ENCODE measurements at places on chromosomes 13 and 19.

DNA sequence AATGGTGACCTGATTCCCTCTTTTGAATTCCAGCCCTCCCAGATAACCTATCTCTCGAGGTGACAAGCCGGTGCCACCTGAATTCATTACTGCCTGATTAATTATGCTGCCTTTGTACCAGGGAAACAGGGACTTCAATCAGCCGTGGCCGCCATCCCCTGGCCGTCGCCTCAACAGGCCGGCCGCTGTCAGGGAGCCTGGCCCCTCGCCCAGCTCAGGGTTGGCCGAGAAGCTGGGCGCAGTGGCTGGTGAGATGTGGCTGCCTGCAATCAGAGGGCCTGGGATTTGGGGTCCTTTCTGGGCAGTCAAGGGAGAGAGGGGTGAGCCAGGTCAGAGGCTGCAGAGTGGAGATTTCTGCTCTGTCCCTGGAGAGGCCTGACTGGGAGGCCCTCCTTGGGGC lies 91.2 kb downstream of the KCTD15 start:
- DNase-seq: no peak

- DNase-seq: no peak
These were observed 42.1 kb downstream of the LPAR6 start for GRCh38 chr13:48370815-48371214.

- no peak for DNase-seq
These were observed 222.1 kb downstream of the DNAJC15 start for GRCh38 chr13:43245374-43245964.

- no peak for DNase-seq
These were observed 83.6 kb downstream of the DCT start for GRCh38 chr13:94395860-94396259.

- no peak for DNase-seq
These were observed 21.3 kb upstream of the MTRF1 start for GRCh38 chr13:41284512-41285288.

DNA sequence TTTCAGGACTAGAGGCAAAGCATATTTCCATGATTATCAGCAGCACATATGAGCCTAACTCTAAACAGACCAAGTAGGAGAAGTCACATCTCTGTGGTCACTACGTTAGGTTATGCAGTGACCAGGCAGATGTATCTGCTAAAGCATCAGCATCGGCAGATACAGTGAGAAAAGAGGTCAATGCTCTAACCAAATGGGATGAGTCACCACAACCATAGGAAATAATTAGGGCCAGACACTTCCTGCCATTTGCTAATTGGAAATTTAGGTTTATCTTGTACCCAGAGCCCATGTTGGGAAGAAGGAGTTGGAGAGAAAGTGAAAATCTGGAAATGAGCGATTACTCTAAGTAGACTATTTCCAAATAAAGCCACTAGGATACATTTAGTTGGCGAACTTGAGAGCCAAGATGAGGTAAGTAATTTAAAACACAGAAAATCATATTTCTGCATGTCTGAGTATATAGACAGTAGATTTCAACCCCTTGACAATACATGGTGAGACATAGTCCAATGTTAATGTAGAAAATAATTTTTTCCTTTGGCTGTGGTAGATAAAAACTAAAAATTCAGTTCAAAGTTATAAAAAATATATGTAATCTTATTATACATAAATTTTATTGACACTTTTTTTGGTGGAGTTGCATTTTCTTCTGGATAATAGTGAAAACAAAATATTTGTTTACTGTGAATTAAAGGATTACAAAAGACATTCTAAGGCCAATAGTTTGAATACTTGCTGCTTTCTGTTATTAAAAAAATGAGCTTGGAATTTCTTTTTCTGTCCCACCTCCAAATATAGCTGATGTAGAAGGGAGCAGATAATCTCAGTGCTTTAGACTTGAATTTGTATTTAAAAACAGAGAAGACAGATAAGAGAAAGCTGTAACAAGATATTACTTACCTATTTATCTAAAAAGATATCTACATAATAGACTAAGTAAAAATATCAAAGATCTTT lies 104.4 kb upstream of the CSNK1A1L start:
- DNase-seq: no peak

GRCh38 chr19:10644260-10645007 lies 9.7 kb upstream of the ILF3 start:
- DNase-seq: peak; percentile 23

- DNase-seq: no peak
These were observed 9.1 kb upstream of the LILRB5 start for GRCh38 chr19:54266133-54266532.

- no peak for DNase-seq
These were observed 68.8 kb upstream of the TSHZ3 start for GRCh38 chr19:31418055-31418454.

DNA sequence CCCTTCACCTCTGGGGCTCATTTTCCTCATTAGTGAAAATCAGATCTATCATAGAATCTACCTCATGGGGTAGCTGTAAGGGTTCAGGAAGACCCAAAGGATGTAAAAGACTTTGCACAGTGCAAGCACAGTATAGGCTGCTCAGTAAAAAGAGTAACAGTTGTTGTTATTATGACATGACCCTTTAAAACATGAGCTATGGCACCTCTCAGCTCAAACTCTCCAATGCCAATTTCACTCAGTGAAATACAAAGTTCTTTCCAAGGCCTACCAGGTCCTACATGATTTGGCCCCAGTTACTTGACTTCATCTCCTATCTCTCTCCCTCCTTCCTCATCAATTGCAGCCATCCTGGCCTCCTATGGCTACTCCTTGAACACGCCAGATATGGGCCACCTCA lies 4.9 kb downstream of the SMG9 start:
- DNase-seq: no peak

GRCh38 chr13:31020996-31021395 lies 88.5 kb downstream of the TEX26 start:
- DNase-seq: no peak

GRCh38 chr19:27751044-27751391 lies 1461.9 kb downstream of the UQCRFS1 start:
- DNase-seq: no peak

- DNase-seq: no peak
These were observed 19.8 kb downstream of the MYO9B start for GRCh38 chr19:17095141-17095919.

- DNase-seq: no peak
These were observed 30.3 kb downstream of the RASA3 start for GRCh38 chr13:114102131-114102520.

GRCh38 chr19:57319869-57320179 lies 448 bp upstream of the ZNF543 start:
- DNase-seq: no peak

- DNase-seq: no peak
These were observed 430.5 kb downstream of the SLITRK6 start for GRCh38 chr13:85368686-85369085.

DNA sequence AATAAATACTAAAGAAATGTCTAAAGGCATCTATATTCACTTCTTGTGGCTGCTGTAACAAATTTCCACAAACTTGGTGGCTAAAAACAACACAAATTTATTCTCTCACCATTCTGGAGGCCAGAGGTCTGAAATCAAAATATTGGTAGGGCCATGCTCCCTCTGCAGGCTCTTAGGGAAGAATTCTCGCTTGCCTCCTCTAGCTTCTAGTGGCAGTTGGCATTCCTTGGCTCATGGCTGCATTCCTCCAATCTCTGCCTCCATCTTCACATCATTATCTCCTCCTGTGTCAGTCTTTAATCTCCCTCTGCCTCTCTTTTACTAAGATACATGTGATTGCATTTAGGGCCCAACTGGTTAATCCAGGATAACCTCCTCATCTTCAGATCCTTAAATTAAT lies 54.1 kb upstream of the RFXAP start:
- DNase-seq: no peak

- DNase-seq: no peak
These were observed 45.3 kb downstream of the SLC7A9 start for GRCh38 chr19:32824191-32824751.

DNA sequence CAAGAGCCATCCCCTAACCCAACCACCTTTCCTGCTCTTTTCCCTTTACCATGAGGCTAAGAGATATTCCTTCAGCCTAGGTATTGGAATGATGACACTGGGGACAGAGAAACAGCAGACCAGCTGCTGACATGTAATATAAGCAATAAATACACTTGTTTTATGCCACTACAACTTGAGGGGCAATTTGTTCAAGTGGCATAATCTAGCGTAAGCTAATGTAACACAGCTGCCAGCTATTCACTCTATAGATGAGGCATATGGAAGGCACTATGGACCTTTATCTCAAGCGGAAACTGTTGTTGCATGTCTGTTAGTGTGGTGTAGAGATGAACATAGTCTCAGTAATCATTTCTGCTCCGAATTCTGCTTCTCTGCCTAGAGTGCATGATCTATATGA lies 111.1 kb downstream of the STARD13 start:
- no peak for DNase-seq

- no peak for DNase-seq
These were observed 51.9 kb downstream of the CELF5 start for GRCh38 chr19:3276341-3276799.

DNA sequence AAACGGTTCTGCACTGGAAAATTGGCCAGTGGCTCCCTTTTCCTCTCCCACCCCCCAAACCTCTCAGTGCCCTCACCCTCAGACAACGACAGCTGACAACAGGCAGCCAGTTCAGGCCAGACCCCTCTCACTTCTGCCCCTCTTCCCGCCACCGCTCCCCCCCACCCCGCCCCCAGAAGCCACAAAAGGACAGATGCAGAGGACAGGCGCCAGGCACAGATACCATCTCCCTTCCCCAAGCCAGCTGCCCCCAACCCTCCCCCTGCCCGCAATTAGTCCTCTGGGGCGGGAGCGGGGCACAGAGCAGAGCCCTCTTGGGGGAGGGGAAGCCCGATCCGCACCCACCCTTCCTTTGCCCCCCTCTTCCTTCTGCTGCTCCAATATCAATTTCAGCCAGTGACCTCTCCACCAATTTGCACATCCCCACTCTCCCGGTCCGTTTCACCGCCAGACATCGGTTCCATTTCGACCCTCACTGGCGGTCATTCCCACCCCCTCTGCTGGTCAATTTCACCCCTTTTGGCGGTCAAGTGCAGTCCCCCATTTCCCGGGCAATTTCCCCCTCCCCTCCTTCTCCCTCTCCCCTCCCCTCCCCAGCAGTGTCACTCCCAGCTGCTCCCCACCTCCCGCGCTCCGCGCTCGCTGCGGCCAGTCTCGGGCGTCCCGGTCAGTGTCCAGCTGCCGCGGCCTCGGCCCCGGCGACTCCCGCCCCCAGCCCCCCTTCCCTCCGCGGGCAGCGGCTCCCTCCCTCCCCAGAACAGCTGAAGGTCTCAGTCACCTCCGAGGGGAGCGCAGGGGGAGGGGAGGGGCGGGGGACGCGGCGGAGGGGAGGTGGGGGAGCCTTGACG lies at the start of gene SHD:
Gene SHD (plus strand): TSS at position 848 of the 848 bp plus-strand sequence. CDS start 798 bp downstream, outside the sequence.
- no peak for DNase-seq

DNA sequence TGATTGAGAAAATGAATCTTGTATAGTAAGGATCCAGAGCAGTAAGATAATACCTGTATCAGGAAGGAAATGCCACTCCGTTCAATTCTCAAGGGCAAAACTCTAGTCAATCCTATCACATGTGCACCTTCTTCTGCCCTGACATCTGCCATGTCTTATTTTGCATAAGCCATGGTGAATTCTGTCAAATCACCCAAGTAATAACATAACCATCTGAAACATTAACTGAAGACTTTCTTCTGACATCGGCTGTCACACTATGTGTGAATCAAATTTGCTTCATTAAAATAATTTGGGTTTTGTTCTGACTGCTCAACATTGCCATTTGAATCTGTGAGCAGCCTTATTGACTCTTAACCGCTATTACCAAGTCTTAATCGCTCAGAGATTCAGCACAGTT lies 91.2 kb downstream of the PCDH9 start:
- DNase-seq: no peak

DNA sequence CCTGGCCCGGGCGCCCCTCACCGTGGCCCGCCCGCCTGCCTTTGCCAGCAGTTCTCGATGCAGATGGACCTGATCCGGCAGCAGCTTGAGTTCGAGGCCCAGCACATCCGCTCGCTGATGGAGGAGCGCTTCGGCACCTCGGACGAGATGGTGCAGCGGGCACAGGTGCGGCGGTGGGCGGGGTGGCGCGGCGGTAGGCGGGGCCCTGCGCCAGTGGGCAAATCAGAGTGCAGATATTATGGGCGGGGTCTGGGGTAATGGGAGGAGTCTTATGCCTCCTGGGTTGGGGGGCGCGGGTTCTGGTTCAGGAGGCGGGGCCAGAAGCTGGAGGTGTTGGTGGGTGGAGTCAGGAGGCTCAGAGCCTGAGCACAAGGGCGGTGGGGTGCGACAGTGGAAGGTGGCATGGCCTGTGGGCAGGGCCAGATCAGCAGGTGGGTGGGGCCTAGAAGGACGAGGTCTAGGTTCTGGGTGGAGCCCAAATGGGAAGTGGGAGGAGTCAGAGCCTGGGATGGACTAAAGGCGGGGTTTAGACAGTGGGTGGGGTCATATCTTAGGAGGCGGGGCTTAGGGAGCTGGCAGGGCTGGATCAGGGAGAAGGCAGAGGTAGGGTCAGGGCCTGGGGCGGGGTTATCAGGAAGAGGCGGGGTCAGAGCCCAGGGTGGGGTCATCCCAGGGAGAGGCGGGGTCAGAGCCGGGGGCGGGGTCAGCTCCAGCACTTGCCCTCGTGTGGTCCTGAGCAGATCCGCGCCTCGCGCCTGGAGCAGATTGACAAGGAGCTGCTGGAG lies 5.6 kb downstream of the APC2 start:
- no peak for DNase-seq

- no peak for DNase-seq
These were observed 246.4 kb downstream of the SPRY2 start for GRCh38 chr13:80094526-80094925.

DNA sequence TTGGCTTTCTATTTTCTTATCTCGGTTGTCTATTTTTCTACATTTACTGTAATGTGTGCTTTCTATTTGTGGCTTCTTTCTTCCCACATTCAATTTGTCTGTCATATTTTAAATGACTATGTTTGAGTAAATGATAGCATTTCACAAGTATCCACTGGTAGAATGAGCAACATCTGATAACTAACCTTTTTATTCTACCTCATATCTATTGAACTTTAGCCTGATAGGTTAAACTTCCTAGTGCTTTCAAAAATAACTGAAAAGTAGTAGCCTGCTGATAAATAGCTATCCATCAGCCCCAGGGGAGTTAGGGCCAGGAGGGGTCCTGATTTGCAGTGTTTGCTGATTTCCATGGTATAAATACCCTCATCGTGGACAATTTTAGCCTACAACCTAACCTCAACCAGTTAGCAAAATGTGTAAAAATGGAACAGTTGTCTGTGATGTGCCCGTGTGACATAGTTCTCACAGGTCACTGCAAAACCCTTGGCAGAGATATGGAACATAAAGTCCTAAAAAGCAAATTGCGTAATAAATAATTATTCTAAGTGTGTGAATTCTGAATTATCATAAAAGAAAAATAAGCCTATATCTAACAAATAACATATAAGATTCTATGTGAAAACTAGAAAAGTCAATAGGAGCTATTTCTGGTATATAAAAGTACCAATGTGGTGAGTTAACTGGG lies 32.1 kb downstream of the KCTD12 start:
- no peak for DNase-seq

GRCh38 chr19:17025991-17026658 lies 485 bp downstream of the CPAMD8 start:
- no peak for DNase-seq

All from NCI-H1417 treated with DMSO at 0.1 percent for 48 hours (cell line).